ENCODE measurements at places on chromosomes 16 and 17.
A peak's percentile ranks its signal among the peaks of the same experiment; 100 is the strongest.

- DNase-seq = peak; percentile 30
Observed at GRCh38 chr17:5706577-5707210, 122.4 kb upstream of the NLRP1 start.

GRCh38 chr17:7944326-7944725 is 12.3 kb downstream of the CNTROB start:
- no peak for DNase-seq

GRCh38 chr17:29588017-29588561 is 1.4 kb downstream of the GIT1 start:
- DNase-seq = no peak

- no peak for DNase-seq
Observed at GRCh38 chr17:1360975-1361374, 39.0 kb downstream of the YWHAE start.

DNA sequence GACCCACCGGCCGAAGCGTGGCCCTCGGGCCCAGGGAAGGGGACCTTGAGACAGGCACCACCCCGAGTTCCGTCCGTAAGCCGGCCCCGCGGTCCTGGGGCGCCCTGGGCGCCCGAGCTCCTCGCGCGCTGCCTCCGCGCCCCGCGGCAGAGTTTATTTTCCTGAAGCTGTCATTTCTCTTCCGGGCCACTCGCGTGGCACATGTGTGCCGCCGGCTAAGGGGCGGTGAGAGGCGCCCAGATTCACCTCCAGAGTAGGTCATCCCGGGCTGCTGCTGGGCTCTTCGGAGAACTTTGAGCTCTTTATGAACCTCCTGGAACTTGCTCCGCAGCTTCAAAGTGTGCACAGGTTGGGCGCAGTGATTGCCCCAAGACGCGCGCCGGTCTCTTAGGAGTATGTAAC is 489 bp downstream of the ZC3H18 start:
- DNase-seq = no peak

- DNase-seq = peak; percentile 87
Observed at GRCh38 chr17:50867363-50868139, 1.4 kb upstream of the TOB1 start.

- no peak for DNase-seq
Observed at GRCh38 chr17:32553168-32553567, 66.4 kb downstream of the CDK5R1 start.

DNA sequence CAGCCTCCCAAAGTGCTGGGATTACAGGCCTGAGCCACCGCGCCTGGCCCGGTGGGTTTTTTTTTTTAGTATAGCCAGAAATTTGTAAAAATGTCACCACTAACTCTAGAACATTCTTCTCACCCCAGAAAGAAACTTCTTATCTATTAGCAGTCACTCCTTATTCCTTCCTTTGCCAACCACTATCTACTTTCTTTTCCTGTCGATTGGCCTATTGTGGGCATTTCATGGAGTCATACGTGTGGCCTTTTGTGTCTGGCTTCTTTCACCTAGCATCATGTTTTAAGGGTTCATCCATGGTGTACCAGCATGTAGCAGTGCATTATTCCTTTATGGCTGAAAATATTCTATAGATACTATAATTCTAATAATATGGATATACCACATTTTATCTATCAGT is 3.6 kb downstream of the CYB5D2 start:
- no peak for DNase-seq

DNA sequence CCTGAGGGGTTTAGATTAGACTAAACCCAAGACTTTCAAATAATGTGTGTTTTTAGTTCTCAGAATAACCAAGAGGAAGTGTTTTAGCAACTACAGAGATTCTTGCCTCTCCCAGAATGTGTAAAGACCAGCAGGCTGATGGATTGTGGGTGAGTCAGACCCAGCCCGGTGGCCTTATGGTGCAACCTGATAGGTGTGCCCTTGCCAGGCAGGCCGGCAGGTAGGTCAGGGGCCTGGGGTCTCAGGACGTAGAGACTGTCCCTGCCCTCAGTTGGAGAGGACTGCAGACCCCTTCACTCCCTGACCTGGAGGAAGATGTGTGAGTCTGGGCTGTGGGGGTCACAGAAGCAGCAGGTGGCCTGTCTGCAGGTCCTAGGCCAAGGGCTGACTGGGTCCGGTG is 47.2 kb upstream of the ACSF3 start:
- no peak for DNase-seq

DNA sequence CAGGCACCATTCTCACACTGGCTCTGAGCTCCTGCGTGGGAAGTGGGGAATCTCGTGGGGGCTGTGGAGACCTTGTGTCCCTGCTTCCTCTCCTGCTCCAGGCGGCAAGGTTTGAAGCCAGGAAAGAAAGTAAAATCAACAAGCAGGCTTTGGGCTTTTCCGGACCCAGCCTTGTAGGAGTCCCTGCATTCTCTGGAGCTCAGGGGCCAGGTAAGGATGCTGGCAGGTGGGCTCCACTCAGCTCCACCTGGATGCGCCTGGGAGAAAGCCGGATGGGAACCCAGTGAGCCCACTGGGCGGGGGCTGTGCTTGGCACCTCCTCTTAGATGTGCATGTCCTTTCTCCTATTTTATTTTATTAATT is 362.5 kb downstream of the SEC14L1 start:
- no peak for DNase-seq

DNA sequence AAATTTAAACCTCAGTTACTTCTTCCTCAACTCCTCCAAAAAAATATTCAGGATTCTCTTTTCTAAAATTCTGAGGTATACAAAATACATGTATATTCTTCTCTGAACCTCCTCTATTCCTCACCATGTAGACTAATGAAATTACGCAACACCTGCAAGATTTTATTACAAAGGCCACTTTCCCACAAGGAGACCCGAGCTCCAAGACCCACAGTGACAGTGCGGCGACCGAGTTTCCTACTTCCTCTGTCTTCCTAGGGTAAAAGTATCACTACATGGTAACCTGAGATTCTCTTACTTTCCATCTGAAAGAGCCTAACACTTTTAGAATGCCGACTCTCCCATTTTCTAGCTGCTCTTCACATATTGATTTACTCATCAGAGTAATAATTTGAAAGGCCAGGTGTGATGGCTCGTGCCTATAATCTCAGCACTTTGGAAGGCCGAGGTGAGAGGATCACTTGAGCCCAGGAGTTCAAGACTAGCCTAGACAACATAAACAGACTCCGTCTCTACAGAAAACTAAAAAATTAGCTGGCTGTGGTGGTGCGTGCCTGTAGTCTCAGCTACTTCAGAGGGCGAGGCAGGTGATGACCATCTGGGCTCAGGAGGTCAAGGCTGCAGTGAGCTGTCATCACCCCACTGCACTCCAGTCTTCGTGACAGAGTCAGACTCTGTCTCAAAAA is 35.7 kb downstream of the CYTH1 start:
- DNase-seq = no peak

- no peak for DNase-seq
Observed at GRCh38 chr17:7888184-7888920, at the start of gene CHD3. CHD3 (plus strand) TSS chr17:7888789; CDS start chr17:7889001, 212 bp downstream.

GRCh38 chr17:7989781-7990655 is 12.4 kb upstream of the GUCY2D start:
- DNase-seq = peak; percentile 12

DNA sequence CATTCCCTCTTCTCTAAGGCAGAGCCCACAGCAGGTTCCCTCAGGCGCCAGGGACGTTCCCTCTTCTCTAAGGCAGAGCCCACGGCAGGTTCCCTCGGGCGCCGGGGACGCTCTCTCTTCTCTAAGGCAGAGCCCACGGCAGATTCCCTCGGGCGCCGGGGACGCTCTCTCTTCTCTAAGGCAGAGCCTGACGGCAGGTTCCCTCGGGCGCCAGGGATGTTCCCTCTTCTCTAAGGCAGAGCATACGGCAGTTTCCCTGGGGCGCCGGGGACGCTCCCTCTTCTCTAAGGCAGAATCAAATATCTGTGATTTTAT is 24.3 kb downstream of the ACSF3 start:
- no peak for DNase-seq

GRCh38 chr16:22813223-22813947 is 577 bp upstream of the HS3ST2 start:
- no peak for DNase-seq

DNA sequence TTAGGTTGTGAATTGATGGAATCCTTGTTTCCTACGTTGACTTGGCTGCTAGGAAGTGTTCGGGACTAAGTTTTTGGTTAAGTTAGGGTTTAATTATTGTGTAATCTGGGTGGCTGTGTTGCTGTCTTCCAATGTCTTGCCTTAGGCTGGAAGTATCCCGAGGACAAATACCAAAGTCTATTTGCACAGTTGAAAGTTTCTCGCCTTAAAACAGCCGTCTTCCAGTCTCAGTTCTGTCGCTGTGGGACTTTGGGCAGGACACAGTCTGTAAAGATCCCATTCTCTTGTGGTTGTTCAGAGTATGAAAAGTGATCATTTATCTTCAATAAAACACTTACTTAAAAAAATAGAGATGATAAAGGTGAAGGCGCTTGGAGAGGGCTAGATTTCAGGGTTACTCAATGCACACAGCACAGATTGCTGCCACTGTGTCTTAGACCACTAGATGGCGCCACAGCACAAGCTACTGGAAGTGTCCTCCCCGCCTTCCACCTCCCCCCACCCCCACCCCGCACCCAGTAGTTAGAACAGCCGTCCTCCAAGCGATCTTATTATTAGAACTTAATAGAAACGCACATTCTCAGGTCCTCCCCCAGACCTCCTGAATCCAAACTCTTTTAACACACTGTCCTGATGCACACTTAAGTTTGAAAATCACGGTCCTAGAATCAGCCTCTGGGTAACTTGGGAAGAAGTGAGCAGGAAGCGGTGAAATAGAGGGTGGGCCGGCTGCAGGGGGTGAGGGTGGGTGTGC is 45.8 kb downstream of the AKAP1 start:
- peak; percentile 54 for DNase-seq

DNA sequence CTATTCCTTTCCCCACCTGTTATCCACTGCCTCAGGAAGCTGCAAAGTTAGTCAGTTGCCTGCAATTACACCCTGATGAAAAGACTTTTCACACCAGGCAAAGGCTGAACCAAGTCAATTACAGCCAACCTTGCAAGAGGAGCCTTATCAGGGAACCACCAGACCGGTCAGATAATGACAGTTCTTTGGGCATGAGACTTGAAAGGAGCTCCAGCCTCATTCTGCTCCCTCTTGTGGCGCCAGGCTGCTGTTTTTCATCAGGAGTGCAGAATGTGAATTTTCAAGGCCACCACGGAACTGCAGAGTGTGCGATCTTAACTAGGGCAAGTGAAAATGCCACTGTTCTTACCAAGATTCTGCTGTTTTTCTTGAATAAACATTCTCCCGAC is 22.5 kb downstream of the DNAI2 start:
- DNase-seq = no peak

DNA sequence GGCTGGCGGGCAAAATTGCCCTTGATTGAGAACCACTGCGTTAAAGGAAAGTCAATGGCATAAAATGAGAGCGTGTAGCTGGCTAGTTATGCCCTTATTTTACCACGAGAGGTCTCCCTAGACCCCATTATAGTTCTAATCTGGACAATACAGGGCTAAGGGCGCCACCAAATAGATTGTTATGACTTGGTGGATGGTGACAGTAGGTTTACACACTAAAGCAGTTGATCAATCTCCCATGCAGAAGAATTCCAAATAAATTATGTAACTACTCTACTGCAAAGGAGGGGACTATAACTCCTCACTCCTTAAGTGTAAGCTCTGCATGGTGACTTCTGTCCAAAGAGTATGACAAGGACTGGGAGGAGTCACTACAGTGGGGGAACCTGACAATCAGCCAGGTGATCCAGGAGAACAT is 20.4 kb upstream of the YPEL2 start:
- DNase-seq = peak; percentile 57

DNA sequence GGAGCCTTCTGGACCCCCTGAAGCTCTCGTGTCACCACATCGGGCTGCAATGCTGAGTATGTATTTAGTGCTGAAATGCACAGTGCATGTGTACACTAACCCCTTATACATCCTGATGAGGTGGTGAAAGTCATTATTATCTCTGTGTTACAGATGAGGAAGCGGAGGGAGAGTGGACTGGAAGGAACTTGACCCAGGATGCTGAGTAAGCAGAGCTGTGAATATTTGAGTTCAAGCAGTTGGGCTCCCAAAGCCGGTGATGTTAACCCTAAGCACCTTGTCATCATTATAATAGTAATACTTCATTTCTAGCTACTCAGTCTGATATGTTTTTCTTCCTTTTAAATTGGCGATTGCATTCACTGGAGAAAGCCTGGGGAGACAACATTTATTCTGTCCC is 25.9 kb upstream of the NKD1 start:
- no peak for DNase-seq

DNA sequence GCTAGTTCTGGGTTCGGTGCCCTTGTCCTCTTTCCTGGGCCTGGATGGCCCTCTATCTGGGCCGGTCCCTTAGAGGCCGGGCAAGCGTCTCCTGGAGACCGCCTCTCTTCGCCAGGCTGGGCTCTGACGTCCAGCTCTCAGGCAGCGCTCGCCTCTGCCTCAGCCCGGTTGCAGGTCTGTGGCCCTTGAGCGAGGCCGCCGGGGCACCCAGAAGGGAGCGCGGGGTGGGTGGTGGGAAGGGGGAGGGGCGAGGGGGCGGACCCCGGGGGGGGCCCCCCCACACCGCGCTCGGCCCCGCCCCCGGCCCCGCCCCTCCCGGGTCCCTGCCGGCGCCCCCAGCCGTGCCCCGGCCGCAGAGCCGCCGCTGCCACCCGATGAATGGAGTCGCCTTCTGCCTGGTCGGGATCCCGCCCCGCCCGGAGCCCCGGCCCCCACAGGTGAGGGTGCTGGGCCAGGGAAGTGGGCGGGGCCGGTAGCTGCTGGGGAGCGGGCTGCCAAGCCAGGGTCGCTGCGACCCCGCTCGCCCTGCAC is at the start of gene ARHGAP23:
Gene ARHGAP23 (plus strand): TSS at position 353 of the 531 bp plus-strand sequence. CDS start 22 bp downstream, at position 375.
- DNase-seq = no peak

DNA sequence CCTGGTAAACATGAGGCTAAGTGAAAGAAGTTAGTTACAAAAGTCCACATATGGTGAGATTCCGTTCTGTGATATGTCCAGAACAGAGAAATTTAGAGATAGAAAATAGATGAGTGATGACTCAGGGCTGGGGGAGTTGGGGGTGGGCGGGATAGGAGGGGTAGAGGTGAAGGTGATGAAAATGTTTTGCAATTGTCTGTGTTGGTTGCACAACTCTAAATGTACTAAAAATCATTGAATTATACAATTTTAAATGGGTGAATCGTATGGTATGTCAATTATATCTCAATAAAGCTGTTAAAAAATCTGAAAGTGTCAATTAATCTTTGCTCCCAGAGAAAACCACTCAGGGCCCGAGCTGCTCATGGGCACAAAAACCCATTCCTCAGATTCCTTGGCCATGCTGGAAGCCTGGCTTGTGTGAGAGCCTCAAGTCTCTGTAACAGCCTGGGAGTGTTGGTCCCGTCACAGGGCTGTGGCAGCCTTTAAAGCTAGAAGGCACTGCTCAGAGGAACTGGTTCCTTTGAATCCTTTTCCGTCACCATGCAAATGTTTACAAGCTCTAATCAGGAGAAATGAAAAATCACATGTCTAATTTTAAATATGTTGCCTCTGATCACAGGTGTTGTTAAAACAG is 225.3 kb downstream of the WWOX start:
- no peak for DNase-seq

- DNase-seq = no peak
Observed at GRCh38 chr16:79362300-79362970, 238.1 kb downstream of the MAF start.
